ENCODE measurements at places on chromosomes 5 and 9. TPM values are rescaled to one million over a fixed set of nuclear protein-coding genes. Genes with fewer than 3 reads are reported as not detected.

ACER2 gene
- total RNA-seq, result 5.5 TPM

C9orf50 gene
- not detected for total RNA-seq

SPINK4 gene
- total RNA-seq, result not detected

MAP1B gene
- 0.15 TPM for total RNA-seq

DNA sequence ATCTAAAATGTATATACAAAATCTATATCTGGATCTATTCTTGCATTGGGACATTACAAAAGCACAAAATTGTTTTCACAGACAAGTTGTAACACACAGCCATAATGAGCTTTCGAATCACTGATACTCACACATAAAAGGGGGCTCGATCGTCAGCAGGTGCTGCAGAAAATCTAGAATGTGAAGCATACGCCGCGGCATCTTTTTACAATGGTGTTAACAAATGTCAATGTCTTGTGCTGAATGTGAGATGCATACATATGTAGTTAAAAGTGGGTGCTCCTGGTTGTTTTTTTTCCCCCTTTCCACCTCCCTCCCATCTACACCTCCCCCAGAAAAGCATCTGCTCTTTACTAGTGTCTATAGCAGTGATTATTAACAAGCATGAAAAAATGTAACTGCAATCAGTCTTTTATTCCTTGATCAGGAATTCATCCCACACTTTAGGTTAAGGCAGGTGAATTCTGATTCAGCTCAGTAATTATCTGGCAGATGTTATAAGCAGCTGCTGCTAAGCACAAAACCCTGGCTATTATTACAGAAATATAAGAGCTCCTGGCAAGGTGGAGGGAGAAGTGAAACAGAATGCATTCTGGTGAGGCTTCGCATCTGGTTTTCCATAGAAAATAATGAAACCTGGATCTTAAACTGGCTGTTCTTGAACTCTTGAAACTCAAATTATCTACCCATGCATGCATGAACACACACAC, 114.1 kb downstream of the MPDZ start:
- no peaks in the 10 kb centered on the region for H3K36me3 ChIP-seq
- no peak for DNase-seq

- no peak overlapping the region for H3K4me3 ChIP-seq
- H3K27me3 ChIP-seq, result no peaks in the 10 kb centered on the region
- no peaks in the 10 kb centered on the region for H3K36me3 ChIP-seq
- DNase-seq, result no peak
Measured at GRCh38 chr9:2599896-2600295, 21.7 kb upstream of the VLDLR start.

DNA sequence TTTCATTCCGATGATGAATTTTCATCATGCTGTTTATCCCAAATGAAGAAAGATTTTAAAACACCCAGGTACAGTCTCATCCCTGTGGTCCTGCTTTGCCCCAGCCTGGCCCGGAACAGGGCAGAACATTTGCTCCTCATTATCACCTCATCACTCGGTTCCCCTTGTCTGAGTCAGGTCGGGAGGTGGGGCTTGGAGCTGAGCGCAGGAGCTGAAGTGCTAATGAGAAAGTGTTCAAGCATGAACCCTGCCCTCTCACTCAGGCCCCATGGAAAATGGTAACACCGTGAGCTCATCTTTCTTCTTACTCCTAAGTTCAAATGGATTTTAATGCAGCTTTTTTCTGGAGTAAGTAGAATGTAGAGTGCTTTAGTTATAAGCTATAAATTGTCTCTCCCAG, 466.2 kb downstream of the KDM4C start:
- no peaks in the 10 kb centered on the region for H3K4me1 ChIP-seq
- no peaks in the 10 kb centered on the region for H3K36me3 ChIP-seq
- H3K4me3 ChIP-seq, result no peak overlapping the region
- H3K27ac ChIP-seq, result no peak overlapping the region

DNA sequence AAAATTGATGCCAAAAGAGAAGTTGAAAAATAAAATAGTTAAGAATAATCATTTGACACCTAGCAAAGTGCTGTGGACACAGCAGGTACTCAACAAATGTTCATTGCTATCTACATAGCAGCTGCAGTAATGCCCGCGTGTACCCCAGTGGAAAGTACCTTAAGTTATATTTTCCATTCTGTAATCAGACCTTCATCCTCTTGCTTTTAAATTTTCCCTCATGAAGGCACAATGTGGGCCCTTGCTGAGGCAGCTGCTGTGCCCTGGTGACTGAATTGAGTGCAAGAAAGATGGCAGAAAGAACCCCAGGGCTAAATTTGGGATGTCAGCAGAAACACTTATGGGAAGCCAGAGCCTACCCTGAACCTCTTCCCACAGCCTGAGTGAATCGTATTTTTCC, 65.9 kb downstream of the CYFIP2 start:
- no peak overlapping the region for H3K4me3 ChIP-seq
- H3K4me1 ChIP-seq, result no peaks in the 10 kb centered on the region
- H3K36me3 ChIP-seq, result peaks cover 94% of the 10 kb centered on the region
- no peaks in the 10 kb centered on the region for H3K27me3 ChIP-seq
- no peak overlapping the region for H3K27ac ChIP-seq

DNA sequence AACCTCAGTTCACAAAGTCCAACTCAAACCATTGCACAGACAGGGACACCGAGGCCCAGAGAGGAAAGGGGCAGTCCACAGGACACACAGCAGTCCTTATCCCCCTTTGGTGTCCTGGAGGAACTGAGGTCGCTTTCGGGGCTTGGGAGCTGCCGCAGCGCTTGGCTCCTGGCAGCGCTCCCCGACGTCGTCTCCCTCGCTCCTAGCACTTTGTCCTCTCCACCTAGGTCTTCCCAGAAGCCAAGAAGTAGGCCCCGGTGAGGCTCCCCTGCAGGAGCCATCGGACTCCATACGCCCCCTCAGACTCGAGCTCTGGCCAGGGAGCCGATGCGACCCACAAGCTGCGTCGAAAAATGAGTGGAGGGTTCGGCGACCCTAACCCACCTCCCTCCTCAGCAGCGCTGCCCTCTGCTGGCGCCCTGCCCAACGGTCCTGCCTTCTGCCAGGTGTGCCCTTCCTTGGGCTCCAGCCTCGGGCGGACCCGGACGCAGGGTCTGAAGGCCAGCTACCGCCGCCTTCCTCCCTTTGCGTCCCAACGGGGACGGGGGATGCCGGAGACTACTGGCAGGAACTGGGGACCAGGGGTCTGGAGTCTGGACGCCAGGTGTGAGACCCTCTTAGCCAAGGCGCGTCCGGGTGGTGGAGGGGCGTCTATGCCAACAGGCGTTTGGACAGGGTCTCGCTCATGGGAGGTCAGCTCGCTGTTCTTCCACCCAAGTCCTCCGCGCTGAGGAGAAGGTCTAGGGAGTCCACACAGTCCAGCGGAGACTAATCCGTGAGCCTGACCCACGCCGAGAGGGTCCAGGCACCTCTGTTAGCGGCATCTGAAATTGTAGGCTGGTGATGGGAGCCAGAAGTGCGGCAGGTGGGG, 2.1 kb upstream of the PRDM12 start:
- peaks cover 90% of the 10 kb centered on the region for H3K27me3 ChIP-seq
- H3K36me3 ChIP-seq, result no peaks in the 10 kb centered on the region
- peak; percentile 42 for DNase-seq

DNA sequence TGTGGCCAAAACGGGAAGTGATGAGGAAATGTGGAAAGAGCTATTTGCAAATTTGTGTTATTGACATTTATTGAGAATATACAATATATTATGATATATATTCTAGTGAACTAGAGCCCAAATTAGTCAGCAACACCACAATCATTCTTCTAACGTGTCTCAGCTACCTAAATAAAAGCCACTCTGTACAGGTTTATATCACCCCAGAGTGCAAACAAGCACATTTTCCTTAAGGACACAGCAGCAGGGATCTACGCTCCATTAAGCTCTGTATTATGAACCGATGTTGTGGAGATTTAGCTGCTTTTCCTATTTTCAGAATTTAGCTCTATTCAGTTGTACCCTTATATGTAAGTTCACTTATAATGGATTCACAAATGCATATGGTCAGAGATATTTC, 77.9 kb downstream of the CDH18 start:
- H3K27ac ChIP-seq, result no peak overlapping the region
- H3K4me3 ChIP-seq, result no peak overlapping the region
- DNase-seq, result no peak
- H3K36me3 ChIP-seq, result no peaks in the 10 kb centered on the region

GRCh38 chr5:66958980-66959641, 237.5 kb downstream of the CD180 start:
- no peaks in the 10 kb centered on the region for H3K27me3 ChIP-seq
- H3K36me3 ChIP-seq, result no peaks in the 10 kb centered on the region
- DNase-seq, result no peak

DNA sequence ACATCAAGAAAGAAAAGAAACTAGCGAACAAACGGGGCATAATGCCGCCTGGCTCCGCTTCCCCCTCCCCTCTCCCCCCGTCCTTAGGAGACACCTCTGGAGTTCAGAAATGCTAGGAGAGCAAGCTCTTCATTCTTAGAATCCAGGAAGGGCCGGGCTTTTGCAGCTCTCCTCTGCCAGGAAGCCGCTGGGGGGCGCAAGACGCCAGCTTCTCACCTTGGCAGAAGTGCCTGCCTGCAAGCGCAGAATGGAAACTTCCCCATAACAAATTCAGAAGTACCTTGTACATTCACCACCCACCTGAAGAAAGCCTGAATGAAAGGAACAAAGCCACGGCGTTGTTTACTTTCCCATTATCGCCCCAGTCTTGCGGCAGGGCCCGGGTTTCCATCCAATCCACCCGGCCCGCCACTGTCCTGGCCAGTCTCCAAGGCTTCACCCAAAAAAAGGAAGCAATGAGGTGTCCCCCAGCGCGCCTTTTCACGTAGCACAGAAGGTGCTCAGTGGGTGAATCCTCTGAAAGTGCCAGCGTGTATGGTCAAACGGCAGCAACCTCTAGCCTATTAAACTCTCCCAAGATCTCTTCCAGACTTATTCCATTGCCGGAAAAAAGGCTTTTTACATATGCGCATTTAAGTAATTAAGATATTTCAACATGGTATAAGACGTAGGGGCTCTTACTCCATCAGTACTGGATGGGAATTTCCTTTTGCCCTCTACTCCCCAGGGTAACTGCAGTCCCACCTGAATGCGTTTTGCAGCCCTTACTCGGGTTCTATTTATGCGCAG, 1.6 kb upstream of the GADD45G start:
- peak overlapping the region; percentile 68 for H3K4me3 ChIP-seq
- peaks cover 39% of the 10 kb centered on the region for H3K4me1 ChIP-seq
- peak; percentile 90 for DNase-seq
- peaks cover 39% of the 10 kb centered on the region for H3K27me3 ChIP-seq

DNA sequence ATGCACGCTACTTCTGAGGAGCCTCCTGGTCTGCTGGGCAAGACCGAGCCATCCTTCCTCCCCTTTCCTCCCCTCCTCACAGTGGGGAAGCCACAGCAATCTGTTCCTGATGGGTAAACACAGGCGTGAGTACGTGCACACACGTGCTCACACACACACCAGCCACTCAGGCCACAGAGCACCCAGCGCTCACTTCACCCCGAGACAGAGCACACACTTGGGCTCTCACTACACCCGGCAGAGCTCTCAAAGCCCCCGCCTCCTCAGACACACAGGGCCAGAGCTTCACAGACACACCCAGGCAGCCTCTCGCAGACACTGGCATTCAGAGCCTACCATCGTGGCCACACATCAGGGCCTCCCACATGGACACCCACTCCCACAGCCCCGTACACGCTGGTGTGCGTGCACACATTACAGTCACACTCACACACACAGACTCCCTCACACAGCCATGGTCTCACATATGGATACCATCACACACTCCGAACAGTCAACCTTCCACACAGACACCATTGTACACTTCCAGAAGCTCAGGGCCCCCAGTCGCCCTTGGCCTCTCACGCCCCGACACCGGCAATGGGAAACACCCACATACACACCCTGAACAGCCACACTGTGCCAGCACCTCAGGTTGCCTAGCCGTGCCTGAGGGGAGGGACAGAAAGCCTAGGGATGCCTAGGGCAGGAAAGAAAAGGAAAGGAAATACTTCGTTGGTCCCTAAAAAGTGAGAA, 13.5 kb downstream of the CNTFR start:
- H3K36me3 ChIP-seq, result no peaks in the 10 kb centered on the region
- H3K27ac ChIP-seq, result no peak overlapping the region
- DNase-seq, result no peak
- H3K4me1 ChIP-seq, result peaks cover 7% of the 10 kb centered on the region

DNA sequence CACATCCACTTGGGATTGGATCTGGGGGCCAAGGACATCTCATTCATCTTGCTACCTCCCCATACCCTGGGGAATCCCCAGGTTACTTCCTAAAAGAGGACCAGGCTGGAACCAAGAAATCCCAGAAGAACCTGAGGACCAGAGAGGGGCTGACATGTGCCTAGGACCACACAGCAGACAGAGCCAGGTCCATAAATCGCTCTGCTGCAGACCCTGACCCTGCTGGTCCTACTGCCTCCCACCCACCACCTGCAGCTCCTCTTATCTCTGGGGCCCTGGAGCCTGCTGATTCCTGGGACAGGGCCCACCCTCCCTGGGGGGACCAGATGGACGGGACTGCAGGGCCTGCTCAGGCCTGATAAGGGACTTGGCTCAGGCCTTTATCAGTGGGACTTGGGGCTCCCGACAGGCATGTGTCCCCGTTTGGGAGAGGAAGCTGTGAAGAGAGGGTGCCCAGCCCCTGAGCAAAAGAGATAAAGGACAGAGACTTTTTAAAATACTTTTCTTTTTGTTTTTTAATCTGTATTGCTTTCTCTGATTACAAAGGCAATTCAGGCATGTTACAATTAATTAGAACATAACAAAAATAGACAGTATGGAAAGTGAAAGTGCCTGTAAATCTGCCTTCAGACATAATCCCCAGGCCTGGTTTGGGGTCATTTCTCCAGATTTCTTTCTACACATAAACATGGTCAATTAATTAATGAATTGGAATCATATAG, 101.3 kb upstream of the LARP1 start:
- no peaks in the 10 kb centered on the region for H3K27me3 ChIP-seq
- peaks cover 9% of the 10 kb centered on the region for H3K4me1 ChIP-seq
- DNase-seq, result no peak
- no peaks in the 10 kb centered on the region for H3K36me3 ChIP-seq

DNA sequence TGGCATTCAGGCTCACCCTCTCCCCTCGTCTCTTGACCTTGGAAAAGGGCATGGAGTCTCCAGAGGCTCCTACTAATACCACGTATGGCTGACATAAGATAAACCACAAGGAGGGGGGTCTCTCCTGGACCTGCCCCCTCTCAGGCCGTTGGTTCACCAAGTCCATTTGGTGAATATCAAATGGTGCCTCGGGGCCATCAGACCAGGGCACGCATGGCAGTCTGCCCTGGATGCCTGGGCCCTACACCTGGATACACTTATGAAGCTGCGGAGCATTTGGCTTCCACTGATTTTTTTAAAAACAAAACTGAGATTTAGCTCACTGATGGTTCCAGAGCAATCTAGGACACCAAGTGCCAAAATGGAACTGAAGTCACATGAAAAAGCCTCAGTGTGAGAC, 40.3 kb upstream of the ZNF622 start:
- H3K4me3 ChIP-seq, result no peak overlapping the region
- no peak overlapping the region for H3K27ac ChIP-seq
- no peak for DNase-seq
- no peaks in the 10 kb centered on the region for H3K36me3 ChIP-seq

DNA sequence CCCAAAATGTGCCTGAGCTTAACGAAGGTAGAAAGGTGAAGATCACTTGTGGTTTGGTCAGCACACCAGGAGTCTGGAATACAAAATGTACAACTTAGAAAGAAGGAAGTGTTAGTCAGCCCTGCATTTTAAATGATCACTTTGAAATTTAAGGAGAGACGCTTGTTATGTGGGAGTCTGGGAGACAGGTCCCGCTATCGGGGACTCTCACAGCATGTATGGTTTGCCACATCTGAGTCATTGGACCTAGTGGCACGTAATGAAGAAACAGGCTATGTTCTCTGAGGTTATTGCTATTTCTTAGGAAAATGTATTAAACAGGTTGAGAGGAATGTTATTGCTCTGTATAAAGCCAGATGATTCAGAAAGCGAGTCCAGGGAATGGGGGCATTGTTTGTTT, 2362.5 kb upstream of the WWC1 start:
- DNase-seq, result no peak
- no peaks in the 10 kb centered on the region for H3K27me3 ChIP-seq
- H3K27ac ChIP-seq, result no peak overlapping the region
- no peaks in the 10 kb centered on the region for H3K4me1 ChIP-seq
- H3K4me3 ChIP-seq, result no peak overlapping the region
